ENCODE measurements at places on chromosomes 3 and 15.

DNA sequence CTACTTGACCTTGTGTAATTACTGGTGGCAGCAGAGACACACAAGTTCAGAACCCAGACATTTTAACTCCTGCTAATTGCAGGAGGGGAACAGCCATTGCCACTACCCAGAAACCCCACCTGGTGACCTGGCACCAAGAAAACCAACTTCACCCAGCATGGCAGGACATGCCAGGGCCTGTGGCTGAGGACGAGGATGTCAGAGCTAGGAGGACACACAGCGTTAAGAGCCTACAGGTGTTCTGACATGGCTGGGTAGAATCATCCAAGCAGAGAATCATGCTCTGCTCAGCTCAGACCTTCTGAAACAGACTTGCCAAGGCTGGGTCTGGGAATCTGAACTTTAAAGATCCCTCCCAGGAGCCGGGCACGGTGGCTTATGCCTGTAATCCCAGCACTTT is 11.7 kb upstream of the SPATA12 start:
- no peak for DNase-seq

- DNase-seq = no peak
Measured at GRCh38 chr3:25419251-25419650, 8.8 kb upstream of the RARB start.

DNA sequence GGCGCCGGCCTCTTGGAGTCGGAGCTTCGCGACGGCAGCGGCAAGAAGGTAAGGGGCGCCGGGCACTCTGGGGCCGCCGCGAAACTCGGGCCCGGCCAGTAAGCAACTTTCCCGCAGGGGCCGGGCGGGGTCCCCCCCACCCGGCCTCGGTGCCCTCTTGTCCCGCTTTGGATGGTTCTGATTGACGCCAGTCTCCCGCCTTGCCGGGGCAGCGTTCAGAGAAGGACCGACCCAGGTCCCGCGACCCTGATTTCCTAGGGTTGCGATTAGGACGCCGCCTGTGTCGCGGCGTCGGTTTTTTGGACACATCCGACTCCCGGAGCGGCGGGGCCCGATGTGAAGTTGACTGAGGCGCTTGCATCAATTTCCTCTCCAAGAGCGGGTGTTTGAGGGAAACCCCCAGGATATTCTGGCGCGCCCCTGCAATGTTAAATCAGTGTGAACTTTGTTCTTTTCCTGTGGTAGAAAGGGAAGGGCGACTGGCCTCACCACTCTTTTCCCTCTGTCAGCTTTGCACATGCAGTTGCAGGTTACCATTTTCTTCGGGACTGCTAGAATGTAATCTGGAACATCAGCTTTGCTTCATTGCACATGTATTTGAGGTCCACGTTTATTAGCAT is 755 bp downstream of the PDE8A start:
- DNase-seq = peak; percentile 41

- DNase-seq = no peak
Measured at GRCh38 chr15:47954196-47954595, 166.6 kb upstream of the SLC24A5 start.

- DNase-seq = no peak
Measured at GRCh38 chr3:172052405-172052804, 13.0 kb downstream of the FNDC3B start.

DNA sequence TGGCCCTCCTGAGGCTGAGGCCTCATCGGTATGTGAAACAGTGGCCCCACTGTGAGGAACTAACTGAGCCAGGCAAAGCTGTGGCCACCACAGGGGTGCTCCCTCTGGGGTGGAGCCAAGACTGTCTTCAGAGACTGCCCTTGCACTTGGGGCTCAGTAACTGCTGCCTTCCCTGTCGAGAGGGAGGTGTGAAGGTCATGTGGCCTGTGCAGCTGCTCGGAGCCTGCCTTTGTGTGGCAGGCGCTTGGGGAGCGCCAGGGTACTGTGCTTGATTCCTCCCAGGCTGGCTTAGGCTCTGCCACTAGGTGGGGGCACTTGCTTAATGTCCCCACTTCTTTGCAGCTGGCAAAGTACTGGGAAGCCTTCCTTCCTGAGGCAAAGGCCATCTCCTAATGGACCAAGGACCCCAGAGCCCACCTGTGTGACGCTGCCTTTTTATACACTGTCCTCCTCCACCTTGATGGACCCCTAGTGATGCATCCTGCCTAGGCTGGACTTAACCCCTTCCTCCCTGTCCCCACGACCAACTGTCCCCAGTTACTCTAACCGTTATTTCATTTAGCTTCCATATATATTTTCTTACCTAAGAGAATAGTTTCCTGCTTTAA is 14.2 kb upstream of the SNX22 start:
- DNase-seq = no peak

GRCh38 chr3:62655056-62655690 is 220.0 kb downstream of the CADPS start:
- DNase-seq = no peak

DNA sequence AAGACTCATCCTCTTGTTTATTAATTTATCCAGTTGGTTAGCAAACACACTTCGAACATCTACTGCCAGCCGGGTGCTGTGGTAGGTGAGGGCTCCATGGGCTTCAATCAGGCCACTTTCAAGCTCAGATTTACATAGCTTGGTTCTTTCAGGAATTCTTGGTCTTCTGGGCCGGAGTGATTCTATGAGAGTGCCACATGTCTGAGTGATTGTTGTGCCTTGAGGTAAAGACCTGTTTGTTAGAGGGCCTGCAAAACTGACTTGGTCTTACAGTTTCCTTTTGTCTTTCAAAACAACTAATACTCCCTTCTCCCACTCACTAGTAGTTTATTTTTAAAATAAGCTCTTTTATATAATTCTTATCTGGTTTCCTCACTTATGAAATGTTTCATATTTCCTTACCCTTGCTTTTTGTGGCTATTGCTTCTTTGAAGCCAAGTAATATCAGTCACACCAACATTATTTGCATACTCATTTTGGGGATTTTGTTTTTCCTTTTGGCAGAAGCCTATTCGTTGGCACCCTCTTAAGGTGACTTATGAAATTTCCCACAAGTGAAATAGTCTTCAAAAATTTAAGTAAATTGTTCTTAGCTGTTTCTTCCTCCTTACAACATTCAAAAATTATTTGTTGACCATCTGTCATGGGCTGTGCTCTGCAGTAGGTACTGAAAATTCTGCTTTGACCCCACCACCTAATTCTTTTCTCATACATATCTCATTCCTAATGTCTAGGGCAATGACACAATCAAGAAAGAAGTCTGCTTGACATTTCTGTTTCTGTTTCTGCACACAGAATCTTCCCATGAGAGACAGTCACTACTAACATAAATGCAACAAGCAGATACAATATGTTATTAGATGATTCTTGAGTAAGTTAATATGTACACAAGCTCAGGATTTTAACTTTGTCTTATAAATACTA is 120.2 kb downstream of the LRRC28 start:
- DNase-seq = no peak

DNA sequence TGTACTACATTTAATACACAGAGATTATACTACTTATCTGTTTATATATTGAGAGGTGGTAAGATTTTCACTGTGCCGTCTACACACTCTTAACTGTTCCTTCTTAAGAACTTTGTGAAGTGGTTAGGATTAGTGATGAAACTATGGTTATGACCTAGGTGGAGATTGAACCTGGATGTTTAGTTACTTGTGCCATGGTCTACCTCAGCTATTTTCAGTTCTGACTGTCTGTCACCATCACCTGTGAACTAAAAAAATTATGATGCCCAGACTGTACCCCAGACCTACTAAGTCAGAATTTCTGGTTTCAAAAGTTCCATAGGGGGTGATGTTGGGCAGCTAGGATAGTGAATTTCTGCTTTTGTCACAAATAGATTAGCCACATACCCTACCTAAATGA is 6.4 kb downstream of the RASA2 start:
- no peak for DNase-seq

GRCh38 chr3:24923570-24923969 is 428.9 kb upstream of the THRB start:
- no peak for DNase-seq

DNA sequence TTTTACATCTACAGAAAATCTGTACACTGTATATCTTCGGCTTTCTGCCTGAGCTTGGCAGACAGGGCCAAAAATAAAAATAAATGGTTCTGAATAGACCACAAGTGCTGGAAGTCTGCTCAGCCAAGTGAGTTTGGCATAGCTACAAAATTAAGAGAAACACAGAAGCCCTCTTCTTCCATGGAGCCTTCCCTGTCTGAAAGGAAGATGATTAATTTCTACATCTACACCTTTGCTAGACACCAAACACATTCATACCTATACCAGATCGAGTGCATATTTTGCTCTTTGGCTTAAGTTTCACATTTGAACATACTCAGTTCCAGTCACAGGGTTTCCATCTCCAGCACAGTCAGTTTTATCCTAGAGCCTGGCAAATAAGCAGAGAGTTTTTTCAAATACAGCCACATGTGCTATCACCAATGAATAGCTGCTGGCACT is 224.6 kb downstream of the GREM1 start:
- DNase-seq = no peak

DNA sequence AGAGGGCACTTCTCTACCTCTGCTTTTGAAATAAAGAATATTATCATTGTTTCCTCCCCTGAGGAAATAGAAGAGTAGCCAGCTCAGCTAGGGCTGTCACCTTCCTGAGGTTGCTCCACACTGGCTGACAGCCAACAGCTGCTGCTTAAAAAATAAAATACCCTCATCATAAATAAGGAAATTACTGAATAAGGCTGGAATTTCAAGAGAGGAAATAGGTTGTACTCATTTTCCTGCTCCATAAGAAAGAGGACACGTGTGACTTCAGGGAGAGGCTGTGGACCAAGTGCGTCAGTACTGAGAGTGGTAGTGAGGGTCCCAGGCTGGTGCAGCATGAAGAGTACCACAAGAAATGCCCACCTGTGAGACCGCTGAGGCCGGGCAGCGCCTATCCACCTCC is 8.1 kb upstream of the C2CD4B start:
- DNase-seq = no peak

DNA sequence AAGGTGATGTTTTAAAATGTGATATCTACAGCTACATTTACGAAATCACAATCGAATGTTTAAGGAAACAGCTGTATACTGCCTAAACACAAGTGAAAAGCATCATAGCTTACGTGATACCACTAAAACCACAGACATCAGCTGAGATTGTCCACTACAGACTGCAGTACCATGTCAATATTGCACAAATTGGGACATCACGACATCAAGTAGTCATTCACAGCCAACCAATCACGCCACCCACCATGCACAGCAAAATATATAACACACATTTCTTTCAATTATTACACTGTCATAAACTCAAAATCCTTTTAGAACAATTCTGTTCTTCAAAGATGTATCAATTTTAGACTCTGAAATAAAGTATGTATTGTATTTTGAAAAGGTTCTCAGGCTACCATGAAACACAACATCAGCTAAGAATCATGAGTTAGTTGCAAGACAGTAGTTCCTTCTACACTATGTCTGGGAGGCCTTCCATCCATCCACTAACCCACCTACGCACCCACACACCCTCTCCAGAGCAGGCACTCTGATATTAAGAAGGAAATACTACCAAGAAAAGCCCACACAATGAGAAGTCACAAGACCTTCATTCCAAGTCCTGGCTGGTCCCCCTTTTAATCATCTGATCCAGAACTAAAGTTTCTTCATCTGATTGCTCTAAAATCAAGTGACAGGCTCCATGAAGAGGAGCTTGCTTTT is 3.1 kb downstream of the DMXL2 start:
- no peak for DNase-seq

GRCh38 chr3:62708638-62709373 is 166.4 kb downstream of the CADPS start:
- DNase-seq = no peak

DNA sequence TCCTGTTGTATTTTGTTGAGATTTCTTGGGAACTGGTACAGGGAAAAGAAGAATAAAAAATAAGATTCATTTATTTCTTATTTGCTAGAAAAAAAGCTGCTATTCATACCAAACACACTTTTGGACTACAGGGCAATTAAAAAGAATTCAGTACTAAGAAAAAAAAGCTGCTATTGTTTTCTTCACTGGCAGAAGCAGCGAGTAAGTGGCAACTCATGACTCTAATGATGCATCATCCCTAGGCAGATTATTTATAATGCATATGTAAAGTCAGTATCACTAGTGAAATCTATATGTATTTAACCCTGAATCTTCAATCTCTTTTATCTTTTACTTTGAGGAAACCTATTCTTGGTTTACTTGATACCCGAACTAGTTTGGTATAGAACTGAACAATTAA is 15.2 kb downstream of the PFN2 start:
- DNase-seq = no peak

- DNase-seq = no peak
Measured at GRCh38 chr3:104547031-104547430, 819.7 kb upstream of the ALCAM start.

DNA sequence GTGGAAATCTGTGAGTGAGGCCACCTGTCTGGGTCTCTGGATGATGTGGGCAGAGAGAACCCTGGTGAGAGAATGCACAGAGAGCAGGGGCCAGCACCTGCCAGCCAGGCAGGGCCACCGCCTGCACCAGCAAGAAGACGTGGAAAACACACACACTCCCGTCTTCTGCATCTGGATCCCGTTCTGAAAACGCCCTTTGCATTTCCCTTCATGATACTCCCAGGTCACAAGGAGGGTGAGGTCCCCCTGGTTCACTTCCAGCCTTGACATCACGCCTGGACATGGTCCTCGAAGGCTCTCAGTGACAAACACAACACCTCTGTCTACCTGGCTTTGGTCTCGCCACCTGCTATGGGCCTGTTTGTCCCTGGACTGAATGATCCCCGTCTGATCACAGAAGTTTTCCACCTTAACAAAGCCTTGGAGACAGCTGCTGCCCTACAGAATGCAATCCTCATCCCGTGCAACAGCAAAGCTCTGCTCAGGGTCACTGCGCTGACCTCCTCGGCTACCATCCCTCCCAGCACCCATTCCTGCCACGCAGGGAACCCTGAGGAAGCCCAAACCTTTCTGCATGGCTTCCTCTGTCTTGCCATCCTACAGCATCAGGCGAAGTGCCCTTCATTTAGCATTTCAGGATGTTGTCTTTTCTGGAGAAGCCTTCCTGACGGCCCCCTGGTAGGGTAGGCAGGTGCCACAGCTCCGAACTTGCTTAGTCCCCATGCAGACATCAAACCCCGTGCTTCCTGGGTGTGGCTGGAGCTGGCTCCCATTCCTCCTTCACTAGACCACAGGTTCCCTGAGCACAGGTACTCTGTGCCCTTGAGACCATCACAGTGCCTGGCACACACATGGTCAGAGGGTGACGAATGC is 122.5 kb downstream of the ATP10A start:
- no peak for DNase-seq

DNA sequence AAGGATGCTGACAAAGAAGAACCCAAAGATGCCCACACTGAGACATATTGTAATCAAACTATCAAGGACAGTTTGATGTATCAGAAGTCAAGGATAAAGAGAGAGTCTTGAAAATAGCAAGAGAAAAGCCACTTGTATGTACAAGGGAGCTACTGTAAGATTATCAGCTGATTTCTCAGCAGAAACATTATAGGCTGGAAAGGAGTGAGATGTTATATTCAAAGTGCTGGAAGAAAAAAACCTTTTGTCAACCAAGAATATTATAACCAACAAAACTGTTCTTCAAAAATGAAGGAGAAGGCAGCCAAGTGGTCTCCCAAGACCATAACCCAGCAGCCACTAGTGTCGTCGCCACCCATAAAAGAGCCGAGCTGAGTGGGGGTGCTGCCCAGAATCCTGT is 93.2 kb downstream of the KLF13 start:
- no peak for DNase-seq

GRCh38 chr15:49282366-49282765 is 112.3 kb downstream of the GALK2 start:
- DNase-seq = no peak

Measured in endothelial cell (in vitro differentiated cells).